Kidney tubule cell (primary cell): ENCODE measurements at places on chromosomes 12 and 14.

GRCh38 chr12:111076199-111076598 lies 155.8 kb upstream of the MYL2 start:
- DNase-seq: no peak

DNA sequence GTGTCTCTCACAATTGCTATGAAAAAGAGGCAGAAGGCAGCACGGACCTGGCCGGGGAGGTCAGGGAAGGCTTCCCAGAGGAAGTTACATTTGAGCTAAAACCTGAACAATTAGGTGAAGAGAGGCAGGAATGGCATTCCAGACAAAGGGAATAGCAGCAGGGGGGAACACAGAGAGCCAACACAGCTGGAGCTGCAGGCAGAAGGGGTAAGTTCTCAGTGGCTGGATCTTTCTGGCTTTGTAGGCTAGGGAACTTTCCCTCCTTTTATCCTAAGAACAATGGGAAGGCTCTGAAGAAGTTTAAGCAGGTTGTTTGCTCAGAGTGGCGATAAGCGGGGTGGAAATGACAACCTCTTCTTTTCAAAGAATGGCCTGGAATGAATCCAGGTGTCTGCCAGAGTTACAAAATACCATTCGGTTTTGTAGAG lies 100.0 kb downstream of the PRIMA1 start:
- DNase-seq: no peak

GRCh38 chr12:126781593-126781992 lies 1485.4 kb upstream of the TMEM132C start:
- peak; percentile 6 for DNase-seq

DNA sequence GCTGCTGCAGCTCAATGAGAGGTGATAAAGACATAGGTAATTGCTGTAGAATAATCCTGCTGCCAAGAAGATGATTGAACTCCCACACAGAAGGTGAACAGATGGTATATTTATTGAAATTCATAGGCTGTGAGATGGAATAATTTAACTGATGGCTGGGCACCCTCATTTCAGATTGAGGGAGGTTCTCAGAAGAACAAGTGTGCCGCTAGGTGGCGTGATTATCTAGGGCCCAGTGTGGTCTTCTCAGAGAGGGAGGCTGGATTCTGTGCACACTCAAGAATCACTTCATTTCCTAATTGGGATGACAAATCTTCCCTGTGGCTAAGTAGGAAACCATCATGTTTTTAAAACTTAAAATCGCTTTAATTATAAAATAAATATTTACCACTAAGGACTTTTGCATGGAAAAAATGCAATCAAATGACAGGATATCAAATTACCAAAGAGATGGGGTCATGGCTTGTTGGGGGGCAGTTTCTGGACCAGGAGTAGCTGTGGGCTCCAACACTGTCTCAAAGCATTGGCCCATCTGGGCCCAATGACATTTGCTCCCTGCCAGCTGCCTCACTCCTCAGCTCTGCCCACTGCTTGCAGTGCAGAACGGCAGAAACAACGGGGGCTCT lies 132.3 kb downstream of the SNAPC1 start:
- peak; percentile 67 for DNase-seq

GRCh38 chr14:59120921-59121320 lies 67.5 kb upstream of the DAAM1 start:
- no peak for DNase-seq

- DNase-seq: no peak
Measured at GRCh38 chr12:3416159-3416558, 74.8 kb upstream of the PRMT8 start.
